ENCODE measurements at places on chromosomes 4 and X. TPM values are rescaled to one million over a fixed set of nuclear protein-coding genes. Genes with fewer than 3 reads are reported as not detected.

The IL1RAPL1 gene
- 0.34 TPM for polyA plus RNA-seq

DNA sequence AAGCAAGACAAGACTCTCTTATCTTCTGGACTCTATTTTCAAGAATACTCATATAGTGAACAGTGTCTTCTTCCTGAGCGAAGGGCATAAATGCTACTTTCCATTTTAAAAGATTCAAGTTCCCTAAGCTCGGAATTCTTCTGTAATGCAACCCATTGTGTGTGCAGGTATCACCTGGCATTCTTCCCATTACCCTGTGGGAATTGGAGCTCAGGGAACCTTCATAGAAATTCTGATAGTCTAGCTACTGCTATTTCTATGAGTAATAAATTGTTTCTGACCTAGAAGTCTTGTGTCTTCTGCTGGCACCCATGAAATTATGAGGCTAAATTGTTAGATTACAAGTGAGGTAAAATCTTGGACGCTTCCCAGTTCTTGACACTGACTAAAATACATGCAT is 324.1 kb upstream of the DIPK2B start:
- H3K4me1 ChIP-seq: no peaks in the 10 kb centered on the region
- no peak for DNase-seq
- no peaks in the 10 kb centered on the region for H3K36me3 ChIP-seq
- no peaks in the 10 kb centered on the region for H3K27me3 ChIP-seq
- no peak overlapping the region for H3K4me3 ChIP-seq

- H3K27ac ChIP-seq: no peak overlapping the region
- no peak overlapping the region for H3K4me3 ChIP-seq
- H3K36me3 ChIP-seq: no peaks in the 10 kb centered on the region
These were observed 19.2 kb upstream of the RNF4 start for GRCh38 chr4:2449511-2450392.

DNA sequence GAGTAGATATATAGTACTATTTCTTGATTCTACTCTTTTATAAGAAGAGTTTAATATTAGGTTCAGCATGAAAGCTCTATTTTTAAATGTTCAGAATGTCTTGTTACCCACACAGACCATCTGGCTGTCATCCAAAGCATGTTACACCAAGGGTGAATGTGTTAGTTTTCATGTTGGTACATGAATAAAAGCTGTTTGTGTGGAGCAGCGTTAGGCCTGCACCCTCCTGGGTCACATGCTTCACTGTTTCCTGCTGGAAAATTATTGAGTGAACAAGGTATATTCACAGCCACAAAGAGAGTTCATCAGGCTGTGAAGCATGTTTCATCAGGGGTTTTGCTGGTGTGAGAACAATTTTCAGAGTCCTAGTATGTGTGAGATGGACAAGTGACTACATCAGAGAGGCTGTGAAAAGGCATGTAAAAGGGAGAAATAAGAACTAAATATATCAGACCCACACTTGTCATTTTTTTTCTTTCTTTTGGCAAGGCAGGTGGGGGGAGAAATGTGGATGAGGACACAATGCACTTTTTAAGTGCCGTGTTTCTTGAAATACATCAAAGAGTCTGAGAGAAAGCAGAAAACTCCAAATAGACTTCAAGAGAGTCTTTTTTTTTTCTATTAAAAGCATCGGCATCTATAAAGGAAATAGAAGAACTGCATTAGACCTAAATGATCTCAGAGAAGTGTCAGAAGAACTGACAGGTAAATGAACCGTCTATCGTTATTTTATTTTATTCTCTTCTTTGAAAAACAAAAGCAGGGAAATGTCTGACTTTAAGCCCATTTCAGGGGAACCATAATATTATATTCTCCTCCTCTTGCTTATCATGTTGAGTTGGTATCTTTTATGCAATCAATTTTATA is 2429.7 kb downstream of the PCDH7 start:
- H3K36me3 ChIP-seq: no peaks in the 10 kb centered on the region
- H3K4me3 ChIP-seq: no peak overlapping the region
- H3K27me3 ChIP-seq: no peaks in the 10 kb centered on the region
- no peak for DNase-seq

The PABPC4L gene
- 3.1 TPM for polyA plus RNA-seq

- H3K27ac ChIP-seq: no peak overlapping the region
- H3K36me3 ChIP-seq: no peaks in the 10 kb centered on the region
- no peaks in the 10 kb centered on the region for H3K4me1 ChIP-seq
- no peaks in the 10 kb centered on the region for H3K27me3 ChIP-seq
- DNase-seq: peak; percentile 7
- H3K4me3 ChIP-seq: no peak overlapping the region
These were observed 22.1 kb downstream of the EPGN start for GRCh38 chr4:74330295-74330750.

DNA sequence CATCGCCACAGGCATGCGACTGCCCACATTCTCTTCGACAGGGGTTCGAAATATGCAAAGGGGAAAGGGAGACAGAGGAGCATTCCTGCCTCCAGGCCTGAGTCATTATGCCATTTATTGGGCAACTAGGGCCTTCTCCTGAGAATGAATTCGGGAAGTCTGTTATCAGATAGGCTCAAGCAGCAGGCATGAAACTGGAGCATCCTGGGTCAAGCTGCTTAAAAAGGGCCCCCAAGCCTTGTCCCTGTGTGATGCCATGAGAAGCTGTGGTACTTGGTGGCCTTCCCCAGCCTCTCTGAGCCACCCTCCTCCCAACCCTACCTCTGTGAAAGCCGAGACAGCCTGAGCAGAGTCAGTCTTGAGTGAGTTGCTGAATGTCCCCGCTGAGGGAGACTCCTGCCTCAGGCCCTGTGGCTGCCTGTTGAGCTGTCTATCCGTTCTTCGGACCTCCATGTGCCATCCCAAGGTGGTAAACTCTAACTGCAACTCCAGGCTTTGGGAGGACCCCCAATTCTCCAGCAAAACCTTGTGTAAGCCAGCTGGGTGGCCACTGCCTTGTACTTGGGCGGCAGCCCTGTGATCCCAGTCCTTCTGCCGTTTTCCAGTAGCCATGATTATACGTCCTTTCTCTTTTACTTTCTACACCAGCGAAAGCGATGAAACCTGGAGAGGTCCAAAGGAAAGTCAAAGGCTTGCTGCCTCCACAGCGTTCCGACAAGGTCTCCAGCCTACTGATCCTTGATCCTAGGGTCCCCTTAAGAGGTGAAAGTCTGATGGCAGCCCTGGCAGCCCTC is 37.7 kb downstream of the NBDY start:
- peaks cover 3% of the 10 kb centered on the region for H3K36me3 ChIP-seq
- no peaks in the 10 kb centered on the region for H3K4me1 ChIP-seq
- no peaks in the 10 kb centered on the region for H3K27me3 ChIP-seq
- H3K27ac ChIP-seq: no peak overlapping the region
- DNase-seq: no peak

The GPRIN3 gene
- 8.7 TPM for polyA plus RNA-seq

The GPM6B gene
- 11.5 TPM for polyA plus RNA-seq

- no peaks in the 10 kb centered on the region for H3K27me3 ChIP-seq
- H3K4me3 ChIP-seq: no peak overlapping the region
- DNase-seq: no peak
- H3K4me1 ChIP-seq: peaks cover 11% of the 10 kb centered on the region
- H3K27ac ChIP-seq: no peak overlapping the region
These were observed 73.3 kb downstream of the PRPS1 start for GRCh38 chrX:107701493-107702121.

The DDIT4L gene
- 1.5 TPM for polyA plus RNA-seq

GRCh38 chr4:188779581-188779980 is 640.3 kb downstream of the TRIML1 start:
- no peak overlapping the region for H3K27ac ChIP-seq
- no peak overlapping the region for H3K4me3 ChIP-seq
- H3K4me1 ChIP-seq: no peaks in the 10 kb centered on the region

- no peak overlapping the region for H3K4me3 ChIP-seq
- H3K36me3 ChIP-seq: no peaks in the 10 kb centered on the region
- no peak overlapping the region for H3K27ac ChIP-seq
- no peak for DNase-seq
- no peaks in the 10 kb centered on the region for H3K27me3 ChIP-seq
These were observed 281.8 kb downstream of the RAPGEF2 start for GRCh38 chr4:159384632-159385031.

GRCh38 chr4:105208561-105208960 is 61.9 kb downstream of the TET2 start:
- no peak overlapping the region for H3K4me3 ChIP-seq
- no peaks in the 10 kb centered on the region for H3K4me1 ChIP-seq
- DNase-seq: no peak
- no peaks in the 10 kb centered on the region for H3K27me3 ChIP-seq
- H3K36me3 ChIP-seq: no peaks in the 10 kb centered on the region
- H3K27ac ChIP-seq: no peak overlapping the region

- H3K4me1 ChIP-seq: peaks cover 4% of the 10 kb centered on the region
- no peaks in the 10 kb centered on the region for H3K27me3 ChIP-seq
- H3K36me3 ChIP-seq: no peaks in the 10 kb centered on the region
- no peak for DNase-seq
These were observed 56.2 kb upstream of the PJA1 start for GRCh38 chrX:69221239-69222102.

DNA sequence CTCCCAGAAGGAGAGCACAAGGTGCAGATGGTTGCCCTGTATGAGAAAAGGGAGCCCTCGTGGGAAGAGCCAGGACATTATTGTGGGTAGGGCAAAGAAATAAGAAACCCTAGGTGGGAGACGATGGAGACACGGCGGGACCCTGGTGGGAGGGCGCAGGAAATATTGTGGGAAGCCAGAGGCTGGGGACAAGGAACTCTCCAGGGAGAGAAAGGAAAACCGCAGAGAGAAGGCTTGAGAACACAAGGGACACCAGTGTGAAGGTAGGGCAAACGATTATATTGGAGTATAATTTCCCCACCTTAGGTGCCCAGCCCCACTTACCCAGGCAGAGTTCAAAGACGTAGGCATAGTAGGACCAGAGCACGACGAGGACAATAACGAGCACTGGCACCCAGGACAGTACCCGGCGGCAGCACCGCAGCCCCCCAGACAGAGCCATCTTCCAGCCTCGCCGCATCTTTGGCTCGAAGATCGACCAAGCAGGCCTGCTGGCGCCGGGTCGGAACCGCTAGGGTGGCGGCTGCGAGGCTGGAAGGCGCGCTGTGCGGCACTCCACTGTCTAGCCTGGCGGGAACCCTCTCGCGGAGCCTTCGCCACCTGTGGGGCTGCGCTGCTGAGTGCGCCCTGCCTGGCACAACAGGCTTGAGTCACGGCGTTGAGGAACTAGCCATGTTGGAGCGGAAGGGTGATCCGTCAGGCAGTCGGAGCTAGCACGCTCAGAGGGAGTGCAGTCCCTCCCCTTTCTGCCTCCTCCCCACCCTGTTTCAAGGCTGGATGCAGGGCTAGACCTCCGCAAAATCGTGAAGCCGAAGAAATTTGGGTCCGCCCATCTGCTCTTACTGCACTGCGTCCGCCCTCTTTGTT is at the start of gene ZDHHC15:
ZDHHC15 (minus strand) TSS at position 473 of the 867 bp plus-strand sequence; CDS start at position 460, 13 bp downstream.
- H3K36me3 ChIP-seq: no peaks in the 10 kb centered on the region
- peak; percentile 60 for DNase-seq
- H3K4me3 ChIP-seq: peak within 1 kb of the TSS; percentile 49
- H3K27me3 ChIP-seq: no peaks in the 10 kb centered on the region
- no peaks in the 10 kb centered on the region for H3K4me1 ChIP-seq
- peak within 1 kb of the TSS; percentile 33 for H3K27ac ChIP-seq

The RNF128 gene
- 105 TPM for polyA plus RNA-seq

DNA sequence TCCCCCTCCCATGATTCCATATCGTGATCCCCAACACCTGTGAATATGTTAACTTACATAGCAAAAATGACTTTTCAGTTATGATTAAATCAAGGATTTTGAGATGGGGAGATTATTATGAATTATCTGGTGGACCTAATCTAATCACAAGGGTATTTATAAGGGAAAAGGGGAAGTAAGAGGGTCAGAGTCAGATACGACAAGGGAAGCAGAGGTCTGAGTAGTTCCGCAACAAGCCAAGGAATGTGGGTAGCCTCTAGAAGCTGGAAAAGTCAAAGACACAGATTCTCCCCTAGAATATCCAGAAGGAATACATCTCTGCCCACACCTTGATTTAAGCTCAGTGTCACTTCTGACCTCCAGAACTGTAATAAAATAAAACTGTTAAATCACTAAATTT is 1.0 kb upstream of the IL13RA1 start:
- peak overlapping the region; percentile 92 for H3K27ac ChIP-seq
- peak overlapping the region; percentile 48 for H3K4me3 ChIP-seq
- no peaks in the 10 kb centered on the region for H3K36me3 ChIP-seq
- DNase-seq: no peak

The MMAA gene
- polyA plus RNA-seq: 13.7 TPM

DNA sequence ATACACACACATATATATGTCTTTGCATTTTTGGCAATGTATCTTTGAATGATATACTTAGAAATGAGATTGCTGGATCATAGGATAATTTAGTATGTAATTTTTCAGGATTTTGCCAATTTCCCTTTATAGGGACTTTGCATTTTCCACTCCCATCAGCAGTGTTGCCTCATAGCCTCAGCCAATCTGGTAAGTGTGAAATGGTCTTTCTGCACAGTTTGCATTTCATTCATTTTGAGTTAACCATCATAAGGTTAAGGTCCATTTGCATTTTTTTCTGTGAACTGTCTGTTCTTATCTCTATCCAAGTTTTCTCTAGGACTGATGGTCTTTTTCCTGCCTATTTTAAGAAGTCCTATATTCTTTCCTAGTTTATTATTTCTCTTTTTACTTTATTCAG is 474.8 kb downstream of the ZNF674 start:
- no peaks in the 10 kb centered on the region for H3K36me3 ChIP-seq
- no peaks in the 10 kb centered on the region for H3K4me1 ChIP-seq
- H3K4me3 ChIP-seq: no peak overlapping the region
- no peak overlapping the region for H3K27ac ChIP-seq
- no peaks in the 10 kb centered on the region for H3K27me3 ChIP-seq
- peak; percentile 11 for DNase-seq

- H3K27me3 ChIP-seq: no peaks in the 10 kb centered on the region
- H3K4me1 ChIP-seq: no peaks in the 10 kb centered on the region
- no peaks in the 10 kb centered on the region for H3K36me3 ChIP-seq
- H3K27ac ChIP-seq: no peak overlapping the region
These were observed 14.4 kb upstream of the VCX start for GRCh38 chrX:7828594-7828993.

The CCNB3 gene
- 0.40 TPM for polyA plus RNA-seq

DNA sequence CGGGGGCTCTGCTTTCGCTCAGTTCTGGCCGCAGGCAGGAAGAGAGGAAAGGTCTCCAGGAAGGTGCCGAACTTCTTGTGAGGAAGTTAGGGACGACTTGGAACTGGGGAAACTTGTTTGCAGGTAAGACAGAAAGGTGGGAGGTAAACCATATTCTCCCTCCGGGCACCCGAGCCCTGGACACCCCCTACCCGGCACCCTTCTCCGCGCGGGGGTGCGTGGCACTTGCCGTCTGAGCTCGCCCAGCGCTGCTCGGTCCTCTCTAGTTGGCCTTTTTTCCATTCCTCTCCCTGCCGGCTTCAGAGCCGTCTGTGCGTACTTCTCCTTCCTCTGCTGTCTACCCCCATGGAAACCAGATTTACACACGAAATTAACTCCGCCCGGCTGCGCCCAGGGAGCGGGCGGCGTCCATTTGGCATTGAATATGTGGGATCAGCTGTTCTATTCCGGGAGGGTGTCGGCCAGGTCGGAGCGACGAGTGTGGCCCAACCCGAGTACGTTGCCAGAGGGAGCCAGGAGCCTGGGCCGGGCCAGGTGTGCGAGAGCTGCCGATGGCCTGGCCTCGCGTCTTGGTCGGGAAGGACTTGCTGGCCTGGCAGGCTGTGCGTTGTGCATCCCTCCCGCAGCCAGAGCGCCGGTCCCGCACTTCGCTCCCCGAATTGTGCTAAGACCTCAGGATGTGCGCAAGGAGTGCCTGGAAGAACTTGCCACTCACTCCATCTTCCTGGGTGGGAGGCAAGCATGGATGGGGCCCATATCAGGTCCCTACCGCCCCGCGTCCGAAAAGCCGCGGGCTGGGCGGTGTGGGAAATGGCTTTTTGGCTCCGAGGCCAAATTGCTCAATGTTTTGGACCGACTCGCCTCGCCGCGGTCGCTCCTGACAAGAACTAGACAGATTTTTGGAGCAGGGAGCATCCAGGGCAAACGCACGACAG is 1.7 kb downstream of the PDGFRA start:
- H3K4me1 ChIP-seq: peaks cover 46% of the 10 kb centered on the region
- peak overlapping the region; percentile 20 for H3K27ac ChIP-seq
- no peaks in the 10 kb centered on the region for H3K36me3 ChIP-seq
- DNase-seq: peak; percentile 18
- H3K4me3 ChIP-seq: peak overlapping the region; percentile 50

Measured in large intestine (tissue), 12 donors.